Renal cortical epithelial cell (primary cell): ENCODE measurements at places on chromosomes 1 and 21.

GRCh38 chr21:42631142-42631541 is 22.3 kb upstream of the PDE9A start:
- DNase-seq, result no peak

DNA sequence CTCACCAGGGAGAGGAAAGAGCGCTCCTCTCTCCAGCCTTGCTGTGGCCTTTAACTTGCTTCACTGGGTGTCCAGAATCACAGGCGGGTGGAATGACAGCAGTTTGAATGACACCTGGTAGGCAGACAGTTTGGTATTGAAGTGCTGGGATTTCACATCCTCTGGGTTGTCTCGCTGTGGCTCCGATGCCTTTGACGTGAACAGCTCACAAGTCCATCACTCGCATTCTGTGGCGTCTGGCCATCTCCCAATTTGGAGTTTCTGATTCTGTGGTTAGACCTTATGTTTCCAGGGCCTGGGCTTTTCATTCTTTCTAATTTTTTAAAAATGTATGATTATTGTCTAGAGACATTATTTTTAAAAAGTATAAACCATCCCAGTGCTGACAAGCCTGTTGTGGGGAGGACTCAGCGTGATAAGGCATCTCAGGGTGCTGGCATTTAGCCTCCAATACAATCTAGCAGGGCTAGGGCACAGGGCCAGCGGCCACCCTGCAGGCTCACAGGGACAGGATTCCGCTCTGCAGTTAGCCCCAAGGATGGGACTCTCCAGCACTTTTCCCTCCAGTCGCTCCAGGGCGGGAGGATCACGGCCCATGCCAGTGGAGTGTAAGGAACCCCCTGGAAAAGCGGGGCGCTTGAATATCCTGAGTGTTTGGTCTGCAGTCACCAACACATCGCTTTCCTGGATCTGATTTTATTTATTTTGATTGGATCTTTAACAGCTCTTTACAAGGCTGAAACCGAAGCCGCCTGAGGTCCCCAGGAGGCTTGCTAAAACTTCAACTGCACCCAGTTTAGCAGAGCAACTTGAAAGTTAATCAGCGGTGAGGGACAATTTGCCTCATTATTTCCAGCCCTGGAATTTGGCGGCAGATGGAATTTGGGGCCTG is 178.3 kb downstream of the TRABD2B start:
- DNase-seq, result no peak

- peak; percentile 49 for DNase-seq
These were observed 50.5 kb upstream of the GPR52 start for GRCh38 chr1:174397261-174397660.

DNA sequence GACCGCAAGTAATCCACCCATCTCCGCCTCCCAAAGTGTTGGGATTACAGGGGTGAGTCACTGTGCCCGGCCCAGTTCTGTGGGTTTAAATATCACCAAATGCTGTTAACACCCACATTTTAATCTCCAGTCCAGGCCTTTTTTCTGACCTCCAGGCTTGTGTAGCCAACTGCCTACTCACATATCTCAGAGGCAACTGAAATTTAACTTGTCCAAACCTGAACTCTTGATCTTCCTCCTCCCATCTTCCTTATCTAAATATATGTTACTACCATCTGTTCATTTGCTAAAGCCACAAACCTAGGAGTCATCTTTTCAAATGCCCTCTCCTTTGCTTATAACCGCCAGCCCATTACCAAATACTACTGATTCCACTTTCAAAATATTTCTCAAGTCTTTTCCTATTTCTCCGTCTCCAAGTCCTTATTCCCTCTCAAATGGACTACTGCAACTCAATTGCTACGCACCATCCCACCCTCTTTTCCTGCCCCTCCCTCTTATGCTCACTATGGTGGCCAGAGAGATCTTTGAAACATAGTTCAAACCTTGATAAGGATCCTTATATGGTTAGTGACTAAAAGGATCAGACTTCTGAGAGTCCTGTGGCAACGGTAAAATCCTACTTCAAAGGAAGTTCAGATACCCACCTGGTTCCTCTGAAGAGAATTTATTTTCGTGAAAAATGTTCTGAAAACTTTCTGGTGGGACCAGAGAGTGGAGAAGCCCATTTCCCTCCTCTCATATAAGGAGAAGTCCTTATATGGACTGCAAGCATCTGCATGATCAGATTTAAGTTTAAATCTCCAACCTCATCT is 78.5 kb upstream of the CDC42BPA start:
- DNase-seq, result no peak

DNA sequence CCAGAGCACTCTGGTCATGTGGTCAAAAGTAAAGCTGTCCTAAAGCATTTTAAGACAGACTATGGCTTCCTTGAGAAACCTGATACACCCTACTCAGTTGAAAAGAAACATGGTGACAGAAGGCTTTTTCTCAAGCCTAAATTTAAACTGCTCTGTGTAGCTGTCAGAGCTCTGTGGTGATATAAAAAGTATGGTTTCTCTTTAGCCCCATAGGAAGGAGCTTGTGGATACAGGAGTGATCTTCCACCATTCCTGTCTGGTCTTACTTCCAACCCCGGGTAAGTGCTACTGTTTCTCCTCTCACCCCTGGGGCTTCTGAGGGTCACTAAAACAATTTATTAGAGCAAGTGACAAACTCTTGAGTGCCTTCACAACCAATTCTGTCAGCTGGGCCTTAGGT is 8.5 kb downstream of the TP53BP2 start:
- no peak for DNase-seq

GRCh38 chr1:226100436-226101391 is 38.2 kb downstream of the H3-3A start:
- peak; percentile 33 for DNase-seq

- peak; percentile 53 for DNase-seq
These were observed 577.3 kb upstream of the ZP4 start for GRCh38 chr1:238468068-238468467.

- DNase-seq, result no peak
These were observed 60.9 kb downstream of the AK5 start for GRCh38 chr1:77342745-77343144.

DNA sequence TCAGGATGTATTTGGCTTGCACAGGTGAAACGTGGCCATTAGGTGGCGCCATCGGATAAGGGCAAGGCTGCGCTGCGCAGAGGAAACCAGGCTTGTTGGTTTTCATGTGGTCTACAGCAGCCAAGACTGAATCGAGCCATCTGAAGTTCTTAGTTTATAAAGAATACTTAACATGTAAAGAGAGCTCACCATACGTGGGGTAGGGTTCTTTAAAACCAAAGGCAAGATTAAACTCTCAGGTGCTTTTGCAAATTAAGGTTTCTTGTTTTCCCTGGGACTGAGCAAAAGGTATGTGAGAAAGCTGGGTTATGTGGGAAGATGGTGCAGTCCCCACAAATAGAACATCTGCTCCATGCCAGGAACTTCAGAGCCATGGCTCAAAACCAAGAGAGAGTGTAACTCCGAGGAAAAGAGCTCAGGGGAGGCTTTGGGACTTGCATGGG is 9.3 kb downstream of the MASP2 start:
- DNase-seq, result peak; percentile 76

DNA sequence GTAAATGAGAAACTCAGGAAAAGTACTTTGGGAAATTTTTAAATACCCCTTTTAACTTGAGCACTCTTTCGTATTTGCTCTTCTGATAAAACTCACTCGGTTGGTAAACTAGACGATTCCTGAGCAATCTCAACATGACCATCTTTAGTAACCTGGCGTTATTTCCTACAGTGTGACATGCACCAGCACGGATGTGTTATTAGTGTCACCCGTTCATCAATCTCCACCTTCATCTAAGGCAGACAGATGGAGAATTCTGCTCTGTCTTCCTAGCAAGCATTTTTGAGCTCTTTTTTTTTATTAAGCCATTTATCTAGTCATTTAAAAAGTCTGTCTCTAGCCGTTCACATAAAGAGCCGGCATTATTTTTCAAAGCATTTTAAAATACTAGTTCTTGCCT is 155.2 kb downstream of the DISP1 start:
- DNase-seq, result no peak

- DNase-seq, result no peak
These were observed 15.3 kb upstream of the FHAD1 start for GRCh38 chr1:15231714-15232201.

DNA sequence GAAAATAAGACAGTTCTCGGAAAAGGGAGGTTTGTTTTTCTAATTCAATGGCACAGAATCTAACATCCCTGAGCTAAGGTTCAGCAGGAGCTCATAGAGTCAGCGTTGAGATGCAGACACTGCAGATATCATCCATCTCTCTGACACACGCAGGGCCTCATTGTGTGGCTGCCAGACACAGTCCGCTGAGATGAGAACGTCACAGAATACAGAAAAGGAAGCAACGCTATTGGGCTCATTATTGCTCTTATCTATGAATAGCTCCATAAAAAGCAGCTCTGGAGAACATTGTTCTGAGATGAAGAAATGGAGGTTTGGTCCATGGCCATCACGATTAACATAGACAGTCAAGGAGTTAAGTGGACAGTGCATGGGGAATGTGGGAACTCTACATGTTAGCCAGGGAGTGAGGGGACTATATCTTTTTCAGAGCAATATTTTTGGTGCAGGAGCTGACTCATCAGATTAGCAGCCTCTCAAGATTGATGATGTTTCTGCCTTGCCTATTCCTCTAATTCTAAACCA is 771.6 kb upstream of the CXADR start:
- no peak for DNase-seq

DNA sequence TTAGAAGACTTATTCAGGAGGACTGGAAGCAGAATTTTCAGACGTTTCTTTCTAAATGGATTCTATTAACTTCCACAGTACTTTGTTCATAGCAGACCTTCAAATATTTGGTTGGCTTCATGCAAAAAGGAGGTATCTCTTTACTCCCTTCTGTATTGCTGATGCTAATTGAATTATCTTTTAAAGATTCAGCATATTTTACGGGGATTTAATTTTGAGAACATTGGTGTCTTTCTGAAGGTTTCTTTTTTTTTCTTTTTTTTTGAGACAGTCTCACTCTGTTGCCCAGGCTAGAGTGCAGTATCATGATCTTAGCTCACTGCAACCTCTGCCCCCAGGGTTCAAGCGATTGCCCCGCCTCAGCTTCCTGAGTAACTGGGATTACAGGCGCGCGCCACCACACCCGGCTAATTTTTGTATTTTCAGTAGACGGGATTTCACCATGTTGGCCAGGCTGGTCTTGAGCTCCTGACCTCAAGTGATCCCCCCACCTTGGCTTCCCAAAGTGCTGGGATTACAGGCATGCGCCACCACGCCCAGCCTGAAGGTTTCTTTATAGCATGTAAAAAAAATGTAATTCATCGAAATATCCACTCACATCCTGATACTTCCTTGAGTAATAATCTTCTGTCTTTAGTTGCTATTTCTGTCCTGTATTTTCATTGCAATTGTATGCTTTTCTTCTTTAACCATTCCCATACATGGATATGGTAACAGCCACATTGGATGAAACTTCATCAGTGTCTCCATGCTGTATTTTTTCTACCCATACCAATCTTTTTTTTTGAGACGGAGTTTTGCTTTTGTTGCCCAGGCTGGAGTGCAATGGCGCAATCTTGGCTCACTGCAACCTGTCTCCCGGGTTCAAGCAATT is 14.5 kb downstream of the CNST start:
- no peak for DNase-seq

DNA sequence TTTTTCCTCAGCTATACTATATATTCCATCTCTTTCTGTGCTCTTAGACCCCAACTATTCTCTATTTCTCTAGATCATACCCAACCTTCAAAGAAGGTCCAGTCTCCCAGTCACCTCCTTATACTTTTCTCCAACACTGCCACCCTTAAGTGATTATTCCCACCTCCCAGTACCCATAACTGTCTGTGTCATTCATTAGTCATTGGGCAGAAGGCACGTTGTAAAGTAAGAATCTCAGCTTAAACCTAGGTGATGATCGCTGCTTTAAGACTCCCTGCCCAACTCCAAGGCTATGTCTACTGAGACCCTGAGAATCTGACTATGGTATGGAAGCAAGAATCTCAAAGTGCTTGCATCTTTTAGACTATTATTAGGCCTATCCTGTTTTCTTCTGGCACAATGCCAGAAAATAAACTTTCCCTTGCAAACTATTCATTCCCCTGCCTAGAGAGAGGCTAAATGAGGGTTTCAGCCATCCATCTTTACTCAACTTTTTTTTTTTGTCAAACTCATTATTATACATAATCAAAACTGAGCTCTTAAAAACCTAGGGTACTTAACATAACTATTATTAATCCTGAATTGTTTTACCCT is 174.3 kb upstream of the DPT start:
- peak; percentile 26 for DNase-seq

- DNase-seq, result no peak
These were observed 865.1 kb upstream of the ADAMTS5 start for GRCh38 chr21:27831816-27832569.

DNA sequence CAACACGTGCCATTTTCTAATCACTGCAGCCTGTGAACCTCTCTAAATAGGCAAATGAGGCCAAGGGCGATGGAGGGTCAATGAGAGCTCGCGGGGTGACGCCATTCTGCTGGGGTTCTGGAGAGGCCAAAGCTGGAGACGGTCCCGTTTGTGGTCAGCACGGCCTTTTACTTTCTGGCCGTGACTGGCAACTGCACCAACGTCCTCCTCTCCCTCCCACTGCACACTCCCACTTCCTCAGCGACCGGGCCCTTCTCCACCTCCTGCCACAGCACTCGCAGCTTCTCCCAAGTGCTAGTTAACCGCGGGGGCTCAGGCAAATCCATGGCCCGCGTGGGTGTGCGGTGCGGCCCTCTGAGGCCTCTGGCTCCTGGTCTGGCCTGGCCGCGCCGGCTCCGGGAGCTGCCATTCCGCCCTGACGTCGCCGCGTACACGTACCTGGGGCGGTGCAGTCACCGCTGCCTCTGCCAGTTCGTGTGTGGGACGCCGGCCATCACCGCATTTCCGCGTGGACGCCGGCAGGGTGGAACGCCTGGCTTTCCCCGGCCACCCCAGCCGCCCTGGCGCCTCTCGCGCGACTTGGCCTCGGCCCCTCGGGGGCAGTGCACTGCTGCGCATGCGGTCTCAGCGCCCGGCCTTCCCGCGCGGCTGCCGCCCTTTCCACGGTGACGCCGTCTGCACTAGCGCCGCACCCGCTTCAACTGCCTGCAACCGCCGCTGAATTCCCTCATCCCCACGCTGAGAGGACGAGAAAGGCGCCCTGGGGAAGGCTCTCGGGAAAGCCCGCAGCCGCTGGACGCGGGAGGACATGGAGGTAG is 18.2 kb downstream of the OR2C3 start:
- DNase-seq, result no peak

DNA sequence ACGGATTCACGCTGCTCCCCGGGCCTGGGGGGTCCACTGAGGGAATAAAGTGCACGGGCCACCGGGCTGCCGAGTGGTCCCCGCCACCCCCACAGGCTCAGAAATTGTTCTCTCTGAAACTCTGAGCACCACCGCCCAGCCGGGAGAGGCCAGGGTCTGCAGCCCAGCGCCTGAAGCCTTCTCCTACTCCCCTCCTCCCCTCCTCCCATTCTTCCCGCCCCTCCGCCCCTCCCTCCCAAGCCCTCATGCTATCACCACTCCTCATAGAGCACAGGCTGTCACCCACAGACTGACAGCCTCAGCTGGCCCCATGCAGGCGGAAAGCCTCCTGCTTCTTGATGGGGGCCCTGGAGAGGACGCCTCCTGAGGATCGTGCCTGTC is 707 bp upstream of the GPR153 start:
- no peak for DNase-seq

DNA sequence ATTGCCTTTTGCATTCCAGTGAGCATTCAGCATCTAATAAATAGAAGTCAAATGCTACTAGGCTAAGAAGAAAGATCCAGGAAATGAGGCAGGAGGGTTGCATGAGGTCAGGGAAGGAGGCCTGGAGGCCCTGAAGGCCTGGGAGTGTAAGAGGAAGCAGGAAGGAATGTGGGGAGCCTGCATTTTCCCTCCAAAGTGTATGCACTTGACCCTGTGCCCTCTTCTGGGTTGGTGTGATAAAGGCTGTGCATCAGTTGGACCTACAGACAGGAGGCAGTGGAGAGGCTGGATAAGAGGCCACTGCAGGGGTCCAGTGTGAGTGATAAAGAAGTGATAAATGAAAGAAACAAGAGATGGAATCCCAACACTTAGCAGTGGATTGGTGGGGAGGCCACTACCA is 20.4 kb downstream of the KIAA1614 start:
- DNase-seq, result no peak
